Brain pericyte (primary cell): ENCODE measurements at places on chromosomes 5 and 9.

DNA sequence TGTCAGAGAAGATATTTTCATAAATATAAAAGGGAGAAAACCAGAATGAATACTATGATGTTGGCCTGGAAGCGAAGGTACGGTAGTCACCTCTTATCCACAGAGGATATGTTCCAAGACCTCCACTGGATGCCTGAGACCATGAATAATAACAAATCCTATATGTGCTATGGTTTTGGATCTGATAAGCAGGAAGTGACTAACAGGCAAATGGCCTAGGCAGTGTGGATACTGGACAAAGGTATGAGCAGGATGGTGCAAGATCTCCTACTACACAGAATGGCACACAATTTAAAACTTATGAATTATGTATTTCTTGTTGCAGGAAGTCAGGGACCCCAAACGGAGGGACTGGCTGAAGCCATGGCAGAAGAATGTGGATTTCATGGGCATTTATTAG is 48.2 kb downstream of the ADAMTS12 start:
- no peak for DNase-seq

DNA sequence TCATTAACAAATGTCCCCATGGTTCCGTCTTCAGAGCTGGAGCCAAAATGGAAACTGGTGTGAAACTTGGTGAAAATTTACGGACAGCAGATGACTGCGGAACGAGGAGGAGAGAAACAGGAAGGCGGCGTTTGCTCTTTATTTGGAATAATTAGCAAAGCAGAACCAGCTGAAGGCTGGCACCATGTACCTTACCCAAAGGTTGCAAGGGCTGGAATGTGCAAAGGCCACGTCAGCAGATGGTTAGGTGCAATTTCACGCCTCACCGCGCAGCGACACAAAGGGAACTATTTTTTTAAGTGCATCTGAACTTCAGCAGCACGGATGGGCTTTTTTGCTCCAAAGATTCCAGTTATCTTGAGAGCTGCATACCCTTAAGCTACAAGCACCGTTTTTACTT is 127.4 kb downstream of the COL23A1 start:
- DNase-seq, result no peak

DNA sequence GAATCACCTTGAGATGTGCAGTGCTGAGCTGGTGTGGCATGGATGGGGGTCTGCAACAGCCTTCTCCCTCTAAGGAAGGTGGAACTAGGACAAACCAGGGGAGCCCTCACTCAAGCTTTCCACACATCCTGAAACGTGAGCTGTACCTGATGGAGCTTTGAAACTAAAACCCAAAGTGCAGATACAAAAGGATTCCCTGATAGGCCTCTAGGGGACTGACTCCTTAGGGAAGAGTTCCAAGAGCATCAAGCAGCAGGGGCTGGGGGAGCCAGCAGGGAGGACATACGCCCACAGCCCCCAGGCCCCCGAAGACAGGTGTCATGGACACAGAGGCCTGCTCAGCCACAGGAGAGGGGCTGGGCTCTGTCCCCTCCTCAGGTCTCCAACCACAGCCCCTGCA is 17.7 kb downstream of the ARHGEF37 start:
- no peak for DNase-seq

GRCh38 chr5:154284433-154284832 is 93.9 kb downstream of the GALNT10 start:
- no peak for DNase-seq

DNA sequence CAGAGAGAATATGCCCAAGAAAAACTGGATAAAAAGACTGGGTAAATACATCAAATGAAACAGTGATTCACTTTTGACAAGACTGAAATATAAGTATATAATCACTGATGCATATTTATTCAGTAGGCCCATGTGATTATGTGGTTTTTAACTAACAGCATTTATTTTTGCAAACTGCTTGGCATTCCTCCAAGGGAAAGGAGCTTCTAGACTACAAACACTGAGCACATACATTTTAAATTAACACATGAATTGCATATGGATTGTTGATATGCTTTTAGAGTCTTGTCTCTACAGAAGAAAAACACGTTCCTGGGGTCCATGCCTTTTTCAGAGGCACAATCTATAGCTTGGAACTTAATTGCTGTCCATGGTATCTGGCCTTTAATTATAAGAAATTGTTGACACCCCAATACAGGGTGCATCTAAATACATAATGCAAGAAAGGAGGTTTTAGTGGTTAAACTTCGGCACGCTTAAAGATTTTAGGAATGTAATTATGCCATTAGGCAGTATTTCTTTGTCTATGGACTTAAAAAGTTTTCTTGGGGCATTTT is 6.9 kb upstream of the MEIKIN start:
- DNase-seq, result no peak

DNA sequence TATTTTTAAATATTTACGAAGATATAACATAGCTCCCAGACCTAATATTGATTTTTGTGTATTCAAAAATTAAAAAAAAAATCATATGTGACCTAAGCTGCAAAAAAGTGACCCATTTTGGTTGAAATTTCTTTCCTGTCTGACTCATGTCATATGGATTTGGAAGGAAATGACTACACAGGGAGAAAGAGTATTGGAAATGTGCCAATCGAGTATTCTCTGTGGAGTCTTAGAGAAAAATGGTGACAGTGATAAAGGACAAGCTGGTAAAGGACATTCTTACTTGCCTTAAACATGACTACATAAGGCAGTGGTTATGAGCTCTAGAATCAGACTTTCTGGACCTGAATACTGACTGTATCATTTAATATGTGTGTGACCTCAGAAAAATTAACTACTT is 262.9 kb upstream of the PTPRD start:
- no peak for DNase-seq
